ENCODE measurements at places on chromosomes 13 and 19.

- DNase-seq = no peak
Measured at GRCh38 chr19:45442778-45443461, 19.2 kb upstream of the ERCC1 start.

DNA sequence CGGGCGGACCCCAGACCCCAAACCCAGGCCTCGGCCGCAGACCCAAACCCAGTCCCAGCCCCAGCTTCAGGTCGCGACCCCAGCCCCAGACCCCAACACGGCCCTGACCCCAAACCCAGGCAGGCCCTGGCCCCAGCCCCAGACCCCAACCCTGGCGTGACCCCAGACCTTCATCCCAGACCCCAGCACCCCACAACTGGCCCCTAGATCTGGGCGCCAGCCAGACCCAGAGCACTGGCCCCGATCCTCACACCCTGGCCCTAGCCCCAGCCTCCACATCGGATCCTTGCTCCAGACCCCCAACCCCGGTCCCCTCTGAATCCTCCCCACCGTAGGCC, 7.5 kb downstream of the MBD3 start:
- DNase-seq = no peak

- no peak for DNase-seq
Measured at GRCh38 chr19:38674388-38675171, 27.1 kb downstream of the ACTN4 start.

- no peak for DNase-seq
Measured at GRCh38 chr19:43457809-43458208, 7.6 kb downstream of the LYPD3 start.
